ENCODE measurements at places on chromosomes 7 and 10.
A peak's percentile ranks its signal among the peaks of the same experiment; 100 is the strongest.

- DNase-seq = no peak
Observed at GRCh38 chr10:59229441-59229840, 53.0 kb downstream of the PHYHIPL start.

GRCh38 chr10:24744946-24745345, 21.3 kb upstream of the ARHGAP21 start:
- DNase-seq = no peak

DNA sequence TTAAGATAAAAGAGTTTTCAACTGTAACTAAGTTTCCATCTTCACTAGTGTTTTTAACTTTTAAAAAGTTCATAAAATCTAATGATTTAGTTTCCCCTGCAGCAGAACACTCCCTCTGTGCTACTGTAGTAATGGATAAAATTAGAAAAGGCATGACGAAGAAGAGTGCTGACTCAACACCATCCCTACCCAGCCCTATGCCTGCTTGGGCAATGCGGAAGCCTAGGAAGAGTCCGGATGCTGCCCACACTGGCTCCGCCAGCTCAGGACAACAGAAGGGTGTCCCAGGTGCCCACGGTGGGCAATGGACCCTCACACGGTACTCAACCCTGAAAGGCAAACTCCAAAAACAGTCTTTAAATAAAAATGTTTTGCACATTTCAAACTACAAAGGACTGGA, 118.2 kb downstream of the LARP4B start:
- no peak for DNase-seq

- DNase-seq = no peak
Observed at GRCh38 chr7:108419961-108420908, 36.0 kb downstream of the NRCAM start.

GRCh38 chr7:38312821-38313220, 39.4 kb upstream of the TARP start:
- DNase-seq = no peak

DNA sequence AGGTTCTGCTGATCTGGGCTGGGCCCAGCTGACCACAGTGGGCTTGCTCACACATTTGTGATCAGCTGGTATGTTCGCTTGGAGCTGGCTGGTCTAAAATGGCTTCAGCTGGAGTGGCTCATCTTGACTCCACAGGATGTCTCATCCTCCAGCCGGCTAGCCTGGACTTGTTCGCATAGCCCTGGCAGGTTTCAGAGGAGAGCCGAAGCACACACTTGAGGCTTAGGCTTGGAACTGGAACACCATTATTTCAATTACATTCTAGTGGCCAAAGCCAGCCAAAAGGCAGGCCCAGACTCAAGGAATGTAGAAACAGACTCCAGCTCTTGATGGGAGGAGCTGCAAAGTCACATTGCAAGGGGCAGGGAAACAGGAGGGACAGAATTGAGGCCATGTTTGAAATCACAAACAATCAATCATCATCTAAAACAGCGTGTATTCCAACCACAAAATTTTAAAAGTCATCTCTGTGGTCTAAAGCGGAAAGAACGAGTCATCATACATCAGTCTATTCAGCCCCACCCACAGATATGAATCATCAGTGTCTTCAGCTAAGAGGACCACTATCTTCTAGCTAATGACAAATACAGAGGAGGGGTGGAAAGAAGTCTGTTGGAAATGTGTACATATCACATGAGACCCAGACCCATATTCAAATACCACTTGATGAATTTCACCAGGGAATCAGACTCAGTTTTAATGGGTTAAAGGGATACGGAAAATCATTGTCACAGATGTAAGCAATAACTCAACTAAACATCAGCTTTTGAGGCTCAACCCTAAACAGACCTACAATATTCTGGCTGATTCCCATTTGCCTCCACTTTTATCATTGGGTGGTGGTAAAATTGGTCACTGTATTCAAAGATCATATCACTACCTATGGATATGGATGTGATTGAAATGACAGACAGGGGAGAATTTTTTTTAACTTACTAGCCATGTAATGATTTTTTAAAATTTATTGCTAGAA, 139.0 kb upstream of the MKLN1 start:
- DNase-seq = peak; percentile 82

- no peak for DNase-seq
Observed at GRCh38 chr7:6241607-6241973, 30.8 kb downstream of the CYTH3 start.

DNA sequence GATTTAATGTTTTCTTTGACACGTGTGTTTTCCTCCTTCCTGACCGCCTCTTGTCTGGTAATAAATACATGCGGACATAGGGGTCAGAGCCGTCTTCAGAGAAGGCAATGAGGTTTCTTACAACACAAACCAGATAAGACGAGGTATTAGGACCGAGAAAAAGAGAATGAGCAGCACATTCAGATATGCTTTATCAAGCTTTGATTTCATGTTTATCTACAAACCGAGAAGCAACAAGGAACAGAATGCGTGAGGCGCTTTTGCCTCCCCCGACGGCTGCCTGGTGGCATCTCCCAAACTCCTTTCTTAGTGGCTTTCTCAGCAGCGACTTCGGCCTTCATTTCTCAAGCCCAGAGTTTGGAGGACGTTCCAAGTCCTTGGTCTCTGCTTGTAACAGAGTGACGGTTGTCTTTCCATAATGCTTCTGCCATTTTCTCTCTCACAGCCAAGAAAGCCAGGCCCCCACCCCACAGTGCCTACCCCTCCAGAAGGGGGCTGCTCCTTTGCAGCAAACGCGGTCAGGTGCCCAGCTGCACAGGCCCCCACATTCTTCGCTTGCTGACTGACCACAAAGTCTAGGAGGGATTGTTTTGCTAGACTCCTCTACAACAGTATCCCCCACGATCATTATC, 32.6 kb upstream of the NCAPG2 start:
- no peak for DNase-seq

DNA sequence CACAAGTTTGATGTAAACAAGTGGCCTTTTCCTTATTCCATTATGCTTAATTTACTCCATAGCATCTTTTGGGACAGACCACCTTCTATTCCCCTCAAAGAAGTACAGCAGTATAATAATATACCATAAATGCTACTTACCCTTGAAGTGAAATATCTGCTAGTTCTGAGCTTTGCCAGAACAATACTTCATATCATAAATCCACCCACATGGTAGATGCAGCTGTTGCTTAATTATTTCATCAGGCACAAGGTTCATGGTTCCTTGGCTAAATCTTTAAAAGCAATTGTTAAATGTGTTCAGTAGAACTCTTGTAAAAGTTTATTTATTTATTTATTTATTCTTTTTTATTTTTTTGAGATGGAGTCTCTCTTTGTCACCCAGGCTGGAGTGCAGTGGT, 32.9 kb downstream of the CSTF2T start:
- DNase-seq = no peak

DNA sequence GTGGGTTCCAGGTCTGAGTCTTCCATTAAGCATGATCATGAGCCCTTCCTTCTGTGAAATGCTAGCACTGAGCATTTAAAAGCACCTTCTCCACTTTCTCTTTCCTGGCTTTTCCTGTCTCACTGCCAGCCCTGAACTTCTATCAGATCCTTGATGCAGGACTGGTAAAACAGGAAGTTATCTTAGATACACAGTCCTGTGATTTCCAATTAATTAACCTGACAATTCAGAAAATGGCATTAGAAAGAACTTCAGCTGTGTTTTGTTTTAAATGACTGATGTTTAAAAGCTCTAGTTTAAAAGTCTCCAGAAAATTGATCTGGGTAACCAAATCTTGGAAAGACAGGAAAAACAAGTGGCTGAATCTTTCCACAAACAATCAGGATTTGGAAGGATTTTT, 79.0 kb upstream of the MACROH2A2 start:
- DNase-seq = no peak

- DNase-seq = no peak
Observed at GRCh38 chr7:23394488-23395171, 75.7 kb downstream of the IGF2BP3 start.

GRCh38 chr7:156612930-156613329, 27.6 kb upstream of the RNF32 start:
- peak; percentile 93 for DNase-seq

GRCh38 chr10:33553748-33554571, 219.5 kb upstream of the NRP1 start:
- no peak for DNase-seq

GRCh38 chr7:73521636-73522104, 423 bp downstream of the BAZ1B start:
- DNase-seq = no peak

GRCh38 chr7:100211342-100211780, 8.4 kb upstream of the PVRIG start:
- peak; percentile 67 for DNase-seq

- DNase-seq = no peak
Observed at GRCh38 chr10:67696029-67696428, at the start of gene CTNNA3. Gene CTNNA3, minus strand, starts transcription at chr10:67696195.

GRCh38 chr7:74097937-74098614, 14.5 kb downstream of the LIMK1 start:
- no peak for DNase-seq

GRCh38 chr10:17101910-17102266, 27.7 kb downstream of the CUBN start:
- DNase-seq = no peak

DNA sequence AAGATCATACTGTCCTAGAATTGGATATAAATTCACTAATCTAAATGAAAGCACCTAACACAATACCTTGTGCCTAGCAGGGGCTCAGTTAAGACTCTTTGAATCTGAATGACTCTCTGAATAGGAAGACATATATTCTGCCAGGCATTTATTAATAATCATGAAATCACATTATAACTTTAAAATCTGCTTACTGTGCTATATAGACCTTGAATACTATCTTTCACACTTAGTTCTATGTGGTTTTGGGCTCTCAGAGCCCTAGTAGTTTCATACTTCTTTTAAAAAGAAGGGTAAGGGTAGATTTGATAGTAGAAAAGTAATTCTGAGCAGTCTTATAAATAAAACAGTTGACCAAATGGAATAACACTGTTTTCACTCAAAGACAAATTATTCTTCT, 10.2 kb downstream of the UBN2 start:
- no peak for DNase-seq

GRCh38 chr10:84519235-84519634, 190.8 kb downstream of the CCSER2 start:
- DNase-seq = no peak

GRCh38 chr7:50304129-50304910, at the start of gene IKZF1:
Gene IKZF1, plus strand, starts transcription at chr7:50304716. Its CDS starts 14,346 bp downstream, at chr7:50319062.
- DNase-seq = peak; percentile 64

DNA sequence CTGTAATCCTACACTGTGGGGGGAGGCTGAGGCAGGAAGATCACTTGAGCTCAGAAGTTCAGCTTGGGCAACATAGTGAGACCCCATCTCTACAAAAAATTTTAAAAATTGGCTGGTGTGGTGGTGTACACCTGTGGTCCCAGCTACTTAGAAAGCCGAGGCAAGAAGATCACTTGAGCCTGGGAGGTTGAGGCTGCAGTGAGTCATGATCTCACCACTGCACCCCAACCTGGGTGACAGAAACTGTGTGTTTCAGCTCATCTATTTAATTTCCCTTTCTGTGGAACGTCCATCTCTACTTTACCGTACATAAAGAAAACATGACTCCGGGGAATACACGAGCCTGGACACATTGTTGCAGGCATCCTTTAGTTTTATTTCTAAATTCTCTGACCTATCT, 354.6 kb upstream of the PLXDC2 start:
- no peak for DNase-seq

DNA sequence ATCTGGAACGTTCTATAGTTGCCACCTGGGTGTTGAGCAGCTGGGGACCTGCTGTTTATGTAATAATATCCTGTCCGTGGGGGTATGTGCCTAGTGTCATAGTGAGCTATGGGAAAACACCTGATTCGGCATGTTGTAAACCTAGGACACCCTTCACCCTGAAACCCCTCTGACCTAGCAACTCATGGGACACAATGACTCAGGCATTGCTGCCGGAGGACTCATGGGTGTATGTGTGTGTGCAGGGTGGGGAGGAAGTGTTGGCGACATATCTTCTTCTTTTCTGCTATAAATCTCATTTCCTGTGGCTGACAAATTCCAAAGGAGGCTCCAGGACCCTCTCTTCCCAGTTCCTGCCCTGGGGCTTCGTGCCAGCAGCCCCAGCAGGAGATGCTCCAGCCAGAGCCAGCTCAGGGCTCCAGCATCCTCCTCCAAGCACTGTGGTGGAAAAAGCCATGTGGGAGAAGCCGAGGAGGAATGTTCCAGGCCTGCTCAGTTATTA, 77.0 kb upstream of the PODXL start:
- no peak for DNase-seq

DNA sequence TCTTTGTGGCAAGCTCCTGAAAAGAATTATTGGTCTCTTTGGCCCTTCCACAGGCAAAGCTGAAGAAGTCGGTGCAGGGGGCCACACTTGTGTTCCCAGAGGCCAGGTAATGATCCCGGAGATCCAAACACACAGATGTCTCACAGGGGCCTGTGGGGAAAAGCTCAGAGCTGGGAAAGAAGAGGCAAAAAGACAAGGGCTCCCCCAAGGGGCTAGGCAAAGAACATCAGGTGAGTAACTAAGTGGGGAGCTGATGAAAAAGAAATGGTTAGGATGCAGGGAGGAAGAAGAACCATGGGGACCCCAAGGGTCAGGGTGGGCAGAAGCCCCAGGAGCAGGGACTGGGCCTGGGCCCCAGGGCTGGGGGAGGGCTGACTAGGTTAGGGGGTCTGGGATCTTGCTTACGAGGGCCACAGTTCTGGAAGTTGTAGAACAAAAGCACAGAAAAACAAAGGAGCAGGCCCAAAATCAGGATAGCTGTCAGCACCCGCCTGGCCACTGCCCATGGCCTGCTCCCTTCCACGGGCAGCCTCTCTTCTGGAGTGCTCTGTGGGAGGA, 1.1 kb downstream of the KEL start:
- no peak for DNase-seq

DNA sequence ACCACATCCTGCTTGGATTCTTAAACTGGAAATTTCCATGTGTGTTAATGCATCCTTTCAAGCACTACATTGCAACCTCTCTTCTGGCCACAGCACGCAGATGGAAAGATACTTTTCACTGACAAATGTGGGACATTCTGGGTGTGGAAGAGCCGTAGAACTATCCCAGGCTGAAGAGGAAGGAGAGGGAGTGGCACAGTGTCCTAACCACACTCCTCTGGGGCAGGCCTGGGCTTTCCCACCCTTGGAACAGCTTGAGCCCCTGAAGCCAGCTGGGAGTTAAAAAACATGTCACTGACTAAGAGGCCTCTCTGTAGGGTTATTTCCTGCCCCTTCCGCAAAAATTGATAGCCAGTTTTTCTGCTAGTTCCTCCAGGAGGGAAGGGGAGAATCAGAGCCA, 34.0 kb upstream of the DNMBP start:
- no peak for DNase-seq

GRCh38 chr10:16944986-16945385, 127.8 kb upstream of the RSU1 start:
- DNase-seq = no peak

Data from CD4-positive, CD25-positive, alpha-beta regulatory T cell (primary cell).